IPS DF 6.9 (cell line): ENCODE measurements at places on chromosomes 11 and 22.
A peak's percentile ranks its signal among the peaks of the same experiment; 100 is the strongest.

- no peak overlapping the region for H3K4me3 ChIP-seq
- no peaks in the 10 kb centered on the region for H3K4me1 ChIP-seq
- H3K27ac ChIP-seq, result no peak overlapping the region
- no peak for DNase-seq
These were observed 55.5 kb upstream of the SLC5A12 start for GRCh38 chr11:26777372-26777808.

- no peaks in the 10 kb centered on the region for H3K27me3 ChIP-seq
- H3K4me1 ChIP-seq, result no peaks in the 10 kb centered on the region
- H3K36me3 ChIP-seq, result no peaks in the 10 kb centered on the region
- no peak overlapping the region for H3K27ac ChIP-seq
- DNase-seq, result peak; percentile 63
These were observed 95.7 kb upstream of the UBASH3B start for GRCh38 chr11:122559734-122560382.

- H3K27ac ChIP-seq, result no peak overlapping the region
- H3K36me3 ChIP-seq, result peaks cover 37% of the 10 kb centered on the region
- peaks cover 4% of the 10 kb centered on the region; the same call in 1 of the 2 replicates for H3K4me1 ChIP-seq
- DNase-seq, result no peak
- H3K27me3 ChIP-seq, result no peaks in the 10 kb centered on the region
- H3K4me3 ChIP-seq, result peak overlapping the region; percentile 90; the same call in 1 of the 2 replicates
These were observed 1.0 kb downstream of the PCNX3 start for GRCh38 chr11:65616575-65617001.

- H3K4me3 ChIP-seq, result no peak overlapping the region
- no peak overlapping the region for H3K27ac ChIP-seq
- H3K27me3 ChIP-seq, result no peaks in the 10 kb centered on the region
- no peaks in the 10 kb centered on the region for H3K4me1 ChIP-seq
These were observed 991 bp upstream of the OSM start for GRCh38 chr22:30267382-30268302.

DNA sequence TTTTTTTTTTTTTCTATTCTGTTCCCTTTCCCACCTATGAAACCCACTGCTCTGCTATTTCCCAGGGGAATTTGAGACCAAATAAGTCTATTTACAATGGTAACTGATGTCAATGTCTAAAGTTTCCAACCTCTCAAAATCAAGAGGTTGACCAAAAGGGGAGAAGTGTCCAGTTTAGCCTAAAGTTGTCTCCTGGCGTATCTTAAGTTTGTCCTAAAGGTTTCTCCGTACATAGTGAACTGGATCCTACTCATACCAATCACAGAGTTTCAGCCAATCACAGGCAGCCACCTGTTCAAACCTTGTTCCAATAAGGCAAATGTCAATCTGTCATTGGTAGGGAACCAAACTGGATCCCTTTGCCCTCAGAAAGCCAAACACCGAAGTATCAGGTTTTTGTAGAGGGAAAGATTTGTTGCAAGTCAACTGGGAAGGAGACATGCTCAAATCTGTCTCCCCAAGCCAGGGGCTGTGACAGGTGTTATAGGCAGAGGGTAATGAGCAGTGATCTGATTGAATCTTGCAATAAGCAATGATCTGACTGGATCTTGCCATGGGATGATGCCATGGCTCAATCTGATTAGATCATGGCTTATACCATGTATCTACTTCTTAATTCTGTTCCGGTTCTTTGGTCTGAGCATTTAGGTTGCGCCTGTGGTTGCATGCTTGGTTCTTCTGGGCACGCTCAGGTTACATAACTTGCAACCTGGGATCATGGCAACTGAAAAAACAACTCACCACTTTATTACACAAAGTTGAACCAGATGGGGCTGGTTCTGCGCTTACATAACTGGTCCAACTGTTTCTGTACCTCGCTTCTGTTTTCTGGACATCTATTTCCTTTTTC, 1.1 kb upstream of the VPS37C start:
- DNase-seq, result no peak
- H3K4me3 ChIP-seq, result peak overlapping the region; percentile 99; the same call in 1 of the 2 replicates
- peaks cover 3% of the 10 kb centered on the region; the same call in 1 of the 2 replicates for H3K36me3 ChIP-seq
- no peak overlapping the region for H3K27ac ChIP-seq
- peaks cover 1% of the 10 kb centered on the region; the same call in 1 of the 2 replicates for H3K4me1 ChIP-seq
- no peaks in the 10 kb centered on the region for H3K27me3 ChIP-seq

DNA sequence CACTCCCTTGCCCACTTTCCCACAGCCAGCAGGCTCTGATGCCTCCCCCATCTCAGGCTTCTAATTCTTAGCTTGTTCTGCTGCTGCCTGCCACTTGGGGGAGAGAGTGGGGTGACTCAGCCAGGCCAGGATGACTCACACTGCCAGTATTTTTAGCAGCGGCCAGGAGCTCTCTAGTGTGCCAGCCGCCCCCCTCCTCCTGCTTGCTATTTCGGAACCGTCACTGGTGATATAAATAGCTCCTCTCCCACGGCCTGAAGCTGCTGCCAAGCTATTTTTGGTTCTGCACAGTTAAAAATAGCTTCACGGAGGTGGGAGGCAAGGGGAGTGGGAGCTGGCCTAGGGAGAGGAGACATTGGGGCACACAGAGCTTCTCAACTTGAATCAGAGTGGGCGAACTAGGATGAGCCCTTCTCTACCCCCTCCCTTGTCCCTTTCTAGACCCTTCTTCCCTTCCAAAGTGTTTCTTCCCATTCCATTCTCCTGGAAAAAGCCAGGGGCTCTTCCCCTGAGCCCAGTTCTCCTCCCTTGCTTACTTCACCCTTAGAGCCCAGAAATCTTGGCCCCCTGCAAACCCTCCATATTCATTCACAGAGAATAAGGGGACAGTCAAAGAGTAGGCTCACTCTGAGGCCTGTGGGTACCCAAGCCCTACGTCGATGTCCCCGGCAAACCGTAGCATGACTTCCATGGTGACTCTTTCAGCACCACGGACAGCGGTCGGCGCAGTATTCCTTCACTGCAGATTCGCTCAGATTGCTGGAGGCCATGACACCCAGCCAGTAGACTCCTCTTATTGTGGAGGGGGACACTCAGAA, 2.5 kb upstream of the NPAS4 start:
- H3K36me3 ChIP-seq, result no peaks in the 10 kb centered on the region
- DNase-seq, result peak; percentile 70
- peaks cover 21% of the 10 kb centered on the region for H3K4me1 ChIP-seq
- peaks cover 20% of the 10 kb centered on the region for H3K27me3 ChIP-seq

GRCh38 chr11:88337987-88338668, 592 bp upstream of the CTSC start:
- H3K27me3 ChIP-seq, result no peaks in the 10 kb centered on the region
- peak overlapping the region; percentile 98; the same call in 1 of the 2 replicates for H3K4me3 ChIP-seq
- H3K27ac ChIP-seq, result no peak overlapping the region
- peaks cover 2% of the 10 kb centered on the region; the same call in 1 of the 2 replicates for H3K36me3 ChIP-seq

DNA sequence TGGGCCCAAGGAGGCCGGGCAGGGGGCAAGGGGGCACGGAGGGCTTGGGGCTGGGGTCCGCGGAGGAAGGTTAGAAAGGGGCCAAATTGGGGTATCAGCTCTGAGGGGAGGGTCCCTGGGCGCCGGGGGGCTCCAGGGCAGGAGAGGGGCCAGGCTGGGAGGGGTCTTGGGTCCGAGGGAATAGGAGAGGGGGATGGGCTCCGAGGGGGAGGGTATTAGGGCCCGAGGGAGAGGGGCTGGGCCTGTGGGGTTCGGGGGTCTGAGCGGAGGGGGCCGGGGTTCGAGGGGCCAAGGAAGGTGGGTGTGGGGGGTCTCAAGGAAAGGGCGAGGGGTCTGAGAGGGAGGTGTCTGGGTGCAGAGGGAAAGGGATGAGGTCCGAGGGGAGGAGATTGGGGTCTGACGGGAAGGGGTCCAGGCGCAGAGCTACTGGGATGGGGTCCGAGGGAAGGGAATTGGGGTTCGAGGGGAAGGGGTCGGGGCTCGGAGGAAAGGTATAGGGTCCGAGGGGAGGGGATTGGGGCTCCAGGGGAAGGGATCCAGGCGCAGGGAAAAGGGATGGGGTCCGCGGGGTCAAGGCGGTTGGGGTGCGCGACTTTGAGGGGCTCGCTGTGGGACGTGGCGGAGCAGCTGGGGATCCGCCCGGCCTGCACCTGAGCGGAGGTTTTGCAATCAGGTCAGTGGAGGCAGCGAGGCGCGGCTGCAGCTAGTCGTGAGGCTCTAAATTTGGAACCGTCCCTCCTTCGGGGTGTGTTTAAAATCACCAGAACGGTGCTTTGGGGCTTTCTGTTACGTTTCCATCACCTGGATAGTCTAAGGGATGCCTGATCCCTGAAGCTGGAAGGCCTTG, 728 bp downstream of the CTTN start:
- peak overlapping the region; percentile 97; the same call in 1 of the 2 replicates for H3K4me3 ChIP-seq
- H3K4me1 ChIP-seq, result 0 out of 2 replicates have a peak, but pooled peaks cover 1% of the 10 kb centered on the region
- DNase-seq, result no peak
- no peaks in the 10 kb centered on the region for H3K36me3 ChIP-seq
- no peaks in the 10 kb centered on the region for H3K27me3 ChIP-seq
- no peak overlapping the region for H3K27ac ChIP-seq

DNA sequence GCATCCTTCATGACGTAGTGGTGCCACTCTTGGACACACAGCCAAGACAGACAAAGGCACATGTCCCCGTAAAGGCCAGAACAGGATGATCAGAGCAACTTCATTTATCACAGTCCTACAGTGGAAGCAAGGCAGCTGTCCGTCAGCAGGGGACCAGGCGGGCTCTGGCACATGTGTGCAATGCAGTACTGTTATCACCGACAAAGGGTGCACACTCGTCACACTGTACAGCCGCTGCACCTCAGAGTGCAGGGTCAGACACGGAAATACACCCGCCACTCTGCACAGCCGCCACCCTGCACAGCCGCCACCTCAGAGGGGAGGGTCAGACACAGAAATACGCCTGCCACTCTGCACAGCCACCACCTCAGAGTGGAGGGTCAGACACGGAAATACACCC, 13.4 kb upstream of the IL17REL start:
- no peaks in the 10 kb centered on the region; the same call in 1 of the 2 replicates for H3K27me3 ChIP-seq
- no peaks in the 10 kb centered on the region for H3K4me1 ChIP-seq
- no peak overlapping the region for H3K27ac ChIP-seq

GRCh38 chr22:50548040-50548920, 2.6 kb downstream of the KLHDC7B start:
- H3K27ac ChIP-seq, result no peak overlapping the region
- H3K27me3 ChIP-seq, result no peaks in the 10 kb centered on the region; the same call in 1 of the 2 replicates
- DNase-seq, result no peak

- peaks cover 10% of the 10 kb centered on the region for H3K36me3 ChIP-seq
- H3K27me3 ChIP-seq, result no peaks in the 10 kb centered on the region
These were observed 2.2 kb downstream of the GANAB start for GRCh38 chr11:62644220-62644619.

- no peaks in the 10 kb centered on the region for H3K27me3 ChIP-seq
- peak; percentile 45 for DNase-seq
- peaks cover 11% of the 10 kb centered on the region for H3K4me1 ChIP-seq
- H3K4me3 ChIP-seq, result no peak overlapping the region
- no peak overlapping the region for H3K27ac ChIP-seq
These were observed 41.4 kb upstream of the TTLL12 start for GRCh38 chr22:43228330-43228729.

- H3K27ac ChIP-seq, result no peak overlapping the region
- H3K27me3 ChIP-seq, result no peaks in the 10 kb centered on the region
- no peaks in the 10 kb centered on the region for H3K36me3 ChIP-seq
- DNase-seq, result no peak
- H3K4me1 ChIP-seq, result peaks cover 2% of the 10 kb centered on the region
These were observed 349.4 kb upstream of the NCAM1 start for GRCh38 chr11:112611771-112612170.

- DNase-seq, result no peak
- H3K27ac ChIP-seq, result no peak overlapping the region
- H3K36me3 ChIP-seq, result no peaks in the 10 kb centered on the region
- H3K4me3 ChIP-seq, result no peak overlapping the region
These were observed 324.5 kb downstream of the LRRC4C start for GRCh38 chr11:41134971-41135370.

- H3K27me3 ChIP-seq, result no peaks in the 10 kb centered on the region
- no peak for DNase-seq
- H3K4me1 ChIP-seq, result peaks cover 9% of the 10 kb centered on the region
- H3K27ac ChIP-seq, result no peak overlapping the region
These were observed 6.8 kb upstream of the LIF start for GRCh38 chr22:30253205-30253852.

GRCh38 chr11:117457835-117458234, 130.2 kb downstream of the CEP164 start:
- no peaks in the 10 kb centered on the region for H3K36me3 ChIP-seq
- no peaks in the 10 kb centered on the region for H3K4me1 ChIP-seq
- H3K4me3 ChIP-seq, result no peak overlapping the region
- no peaks in the 10 kb centered on the region for H3K27me3 ChIP-seq

GRCh38 chr11:66915866-66916265, 42.3 kb downstream of the PC start:
- no peak overlapping the region for H3K27ac ChIP-seq
- H3K4me1 ChIP-seq, result peaks cover 5% of the 10 kb centered on the region; the same call in 1 of the 2 replicates
- no peak for DNase-seq
- H3K4me3 ChIP-seq, result no peak overlapping the region
- H3K36me3 ChIP-seq, result no peaks in the 10 kb centered on the region

GRCh38 chr11:5004424-5005274, 10.0 kb downstream of the OR51L1 start:
- H3K36me3 ChIP-seq, result no peaks in the 10 kb centered on the region
- no peak overlapping the region for H3K27ac ChIP-seq
- no peak overlapping the region for H3K4me3 ChIP-seq
- no peak for DNase-seq

DNA sequence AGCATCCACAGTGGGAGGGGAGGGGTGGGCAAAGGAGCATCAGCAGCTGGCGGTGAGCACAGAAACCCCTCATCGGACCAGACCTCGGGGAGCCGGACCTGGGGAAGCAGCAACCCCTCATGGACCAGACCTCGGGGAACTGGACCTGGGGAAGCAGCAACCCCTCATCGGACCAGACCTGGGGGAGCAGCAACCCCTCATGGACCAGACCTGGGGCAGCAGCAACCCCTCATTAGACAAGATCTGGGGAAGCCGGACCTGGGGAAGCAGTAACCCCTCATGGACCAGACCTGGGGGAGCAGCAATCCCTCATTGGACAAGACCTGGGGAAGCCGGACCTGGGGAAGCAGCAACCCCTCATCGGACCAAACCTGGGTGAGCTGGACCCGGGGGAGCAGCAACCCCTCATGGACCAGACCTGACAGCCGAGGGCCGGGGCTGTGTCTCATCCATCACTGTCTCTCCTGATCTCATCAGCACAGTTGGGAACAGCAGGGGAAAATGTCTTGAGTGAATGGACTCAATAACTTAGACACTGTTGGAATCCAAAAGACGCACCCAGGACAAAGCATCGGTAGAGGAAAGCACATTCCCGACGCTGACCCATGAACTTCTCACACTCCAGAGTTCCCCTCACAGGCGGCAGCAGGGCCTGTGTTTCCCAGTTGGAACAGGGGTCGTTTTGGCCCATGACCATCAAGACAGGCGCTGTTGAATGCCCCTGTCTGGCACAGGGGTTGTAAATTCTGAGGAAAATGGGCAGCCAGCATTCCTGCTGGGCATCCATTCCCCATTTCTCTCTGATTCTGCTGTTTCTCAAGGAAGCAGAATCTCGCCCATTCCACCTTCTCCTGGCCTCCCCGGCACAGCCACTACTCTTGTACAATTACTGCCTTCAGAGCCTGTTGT, 1494.6 kb downstream of the TBC1D22A start:
- H3K27ac ChIP-seq, result no peak overlapping the region
- H3K27me3 ChIP-seq, result no peaks in the 10 kb centered on the region
- DNase-seq, result no peak
- H3K4me1 ChIP-seq, result no peaks in the 10 kb centered on the region
